ENCODE measurements at places on chromosomes 5 and 9. TPM values are rescaled to one million over a fixed set of nuclear protein-coding genes. Genes with fewer than 3 reads are reported as not detected.

- no peak for DNase-seq
- H3K4me1 ChIP-seq: no peaks in the 10 kb centered on the region
- H3K36me3 ChIP-seq: no peaks in the 10 kb centered on the region
- H3K27ac ChIP-seq: no peak overlapping the region
These were observed 172.6 kb downstream of the FGF18 start for GRCh38 chr5:171592076-171592475.

- no peak for DNase-seq
- H3K27ac ChIP-seq: no peak overlapping the region
- H3K4me3 ChIP-seq: no peak overlapping the region
- H3K27me3 ChIP-seq: peaks cover 21% of the 10 kb centered on the region
- no peaks in the 10 kb centered on the region for H3K36me3 ChIP-seq
These were observed 133.2 kb downstream of the PAX5 start for GRCh38 chr9:36900856-36901220.

DNA sequence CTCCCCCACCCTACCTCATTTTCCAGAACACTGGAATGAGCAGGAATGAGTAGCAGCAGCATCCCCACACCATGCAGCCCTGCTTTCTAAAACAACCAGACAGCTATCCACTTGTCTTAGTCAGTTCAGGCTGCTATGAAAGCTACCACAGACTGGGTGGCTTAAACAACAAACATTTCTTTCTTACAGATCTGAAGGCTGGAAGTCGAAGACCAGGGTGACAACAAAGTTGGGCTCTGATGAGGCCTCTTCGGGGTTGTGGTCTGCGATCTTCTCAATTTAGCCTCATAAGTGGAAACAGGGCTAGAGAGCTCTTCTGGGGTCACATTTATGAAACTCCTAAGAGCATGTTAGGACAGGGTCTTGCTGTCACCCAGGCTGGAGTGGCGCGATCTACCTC lies 38.9 kb downstream of the LPAR1 start:
- H3K4me3 ChIP-seq: no peak overlapping the region
- no peak overlapping the region for H3K27ac ChIP-seq
- peaks cover 12% of the 10 kb centered on the region for H3K4me1 ChIP-seq
- no peaks in the 10 kb centered on the region for H3K27me3 ChIP-seq
- no peak for DNase-seq

GRCh38 chr9:79362100-79363081 lies 209.4 kb upstream of the TLE4 start:
- DNase-seq: peak; percentile 15
- no peak overlapping the region for H3K4me3 ChIP-seq
- no peaks in the 10 kb centered on the region for H3K27me3 ChIP-seq
- no peaks in the 10 kb centered on the region for H3K36me3 ChIP-seq

DNA sequence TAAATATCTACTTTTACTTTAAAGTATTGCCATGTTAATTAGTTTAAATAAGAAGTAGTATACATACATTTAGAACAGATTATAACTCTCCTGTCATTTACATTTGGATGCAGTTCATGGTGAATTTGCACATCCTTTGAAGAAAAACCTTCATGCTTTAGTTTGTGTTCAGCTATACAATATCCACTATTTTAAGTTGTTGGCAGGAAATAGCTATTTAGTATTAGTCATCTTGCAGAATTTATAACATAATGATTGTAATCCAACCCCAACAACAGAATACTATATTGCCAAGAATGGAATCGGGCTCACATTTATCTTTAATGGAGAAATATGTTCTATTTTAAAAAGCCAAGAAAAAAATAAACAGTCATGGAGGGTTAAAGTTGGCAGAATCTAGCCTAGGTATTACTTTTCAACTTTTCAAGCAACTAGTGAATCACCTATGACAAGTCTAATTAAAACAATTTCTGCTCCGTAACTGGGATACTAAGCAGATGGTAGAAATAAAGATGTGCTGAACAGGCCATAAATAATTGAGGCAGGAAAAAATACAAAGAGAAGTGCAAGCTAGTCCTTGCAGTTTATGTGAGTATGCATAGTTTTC lies 1170.6 kb upstream of the NUDT12 start:
- no peaks in the 10 kb centered on the region for H3K27me3 ChIP-seq
- DNase-seq: no peak
- no peaks in the 10 kb centered on the region for H3K4me1 ChIP-seq
- no peaks in the 10 kb centered on the region for H3K36me3 ChIP-seq
- no peak overlapping the region for H3K4me3 ChIP-seq

- no peak for DNase-seq
- H3K4me3 ChIP-seq: no peak overlapping the region
- H3K36me3 ChIP-seq: no peaks in the 10 kb centered on the region
- H3K4me1 ChIP-seq: peaks cover 7% of the 10 kb centered on the region
- H3K27ac ChIP-seq: no peak overlapping the region
These were observed 33.0 kb downstream of the CAMK2A start for GRCh38 chr5:150256410-150257064.

DNA sequence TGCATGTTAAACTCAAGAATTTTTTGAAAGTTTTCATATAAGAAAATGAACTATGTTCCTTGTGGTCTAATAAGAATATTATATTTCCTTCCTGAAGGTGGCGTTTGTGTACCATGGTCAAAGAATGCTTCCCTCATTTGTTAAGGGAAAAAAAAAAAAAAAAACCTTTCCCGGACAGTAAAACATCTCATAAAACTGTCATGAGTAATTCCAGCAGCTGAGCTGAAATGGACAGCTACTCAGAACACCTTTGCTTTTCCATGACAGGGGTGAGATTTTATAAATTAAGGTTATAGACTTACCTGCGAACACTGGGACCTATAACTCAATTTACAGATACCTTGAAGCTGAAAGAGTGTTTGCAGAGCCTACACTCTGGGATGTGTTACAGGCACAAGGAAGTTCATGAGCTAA lies 113.2 kb upstream of the RANBP3L start:
- H3K4me3 ChIP-seq: no peak overlapping the region
- H3K4me1 ChIP-seq: peaks cover 24% of the 10 kb centered on the region
- H3K27me3 ChIP-seq: no peaks in the 10 kb centered on the region
- no peak overlapping the region for H3K27ac ChIP-seq

DNA sequence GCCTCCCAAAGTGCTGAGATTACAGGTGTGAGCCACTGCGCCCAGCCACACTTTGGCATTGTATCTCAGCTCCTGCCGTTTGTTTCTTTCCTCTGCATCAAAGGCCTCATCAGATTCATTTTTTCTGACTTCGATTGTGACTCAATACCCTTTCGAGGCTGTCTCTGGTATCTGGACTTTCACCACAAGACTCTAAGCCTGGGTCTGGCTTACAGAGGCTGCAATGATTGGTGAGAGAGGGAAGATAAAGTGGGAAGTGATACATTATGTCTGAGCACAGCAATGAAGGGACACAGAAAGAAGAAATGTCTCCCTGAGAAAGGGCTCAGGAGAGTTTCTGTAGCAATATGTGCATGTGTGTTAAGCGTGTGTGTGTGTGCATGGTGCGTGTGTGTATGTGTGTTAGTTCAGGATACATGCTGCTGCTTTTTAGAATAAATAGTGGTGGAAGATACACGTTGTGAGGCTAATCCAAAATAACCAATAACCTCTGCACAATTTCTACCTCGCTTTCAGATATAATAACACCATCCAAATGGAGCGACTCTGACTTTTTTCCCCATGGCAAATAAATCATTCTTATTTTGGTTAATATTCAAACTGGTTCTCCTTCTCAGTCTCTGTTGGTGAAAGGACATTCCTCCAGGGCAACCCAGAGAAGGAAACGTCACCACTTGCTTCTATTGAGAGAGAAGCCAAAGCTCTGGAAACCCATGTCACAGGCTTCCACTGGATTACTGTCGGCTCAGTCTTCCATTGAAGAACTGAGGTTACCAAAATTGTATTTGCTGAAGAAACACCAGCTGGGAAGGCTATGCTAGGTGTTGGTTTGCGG lies 8.1 kb upstream of the DAB2 start:
- no peak overlapping the region for H3K4me3 ChIP-seq
- H3K27ac ChIP-seq: peak overlapping the region; percentile 92
- peak; percentile 48 for DNase-seq
- no peaks in the 10 kb centered on the region for H3K27me3 ChIP-seq
- H3K36me3 ChIP-seq: no peaks in the 10 kb centered on the region
- H3K4me1 ChIP-seq: peaks cover 14% of the 10 kb centered on the region

Gene SH3RF2
- polyA plus RNA-seq: 34.1 TPM

All from hepatocyte (in vitro differentiated cells).